ENCODE measurements at places on chromosomes 1 and 21. TPM values are rescaled to one million over a fixed set of nuclear protein-coding genes. Genes with fewer than 3 reads are reported as not detected.
A peak's percentile ranks its signal among the peaks of the same experiment; 100 is the strongest.

BCAN gene
- 4.5 TPM for total RNA-seq

RNU1-2 gene
- 1,303 TPM for total RNA-seq

NOS1AP gene
- 12.1 TPM for total RNA-seq

OR6K3 gene
- total RNA-seq: not detected

SPATA46 gene
- not detected for total RNA-seq

PLA2G2A gene
- total RNA-seq: 0.69 TPM

SPEN gene
- total RNA-seq: 52.1 TPM

UBE2J2 gene
- 67.2 TPM for total RNA-seq

F13B gene
- not detected for total RNA-seq

- no peaks in the 10 kb centered on the region for H3K27me3 ChIP-seq
- no peaks in the 10 kb centered on the region for H3K36me3 ChIP-seq
- H3K27ac ChIP-seq: no peak overlapping the region
- no peak for DNase-seq
- H3K4me3 ChIP-seq: no peak overlapping the region
These were observed 174.9 kb downstream of the DPYD start for GRCh38 chr1:97745912-97746311.

GRCh38 chr1:905071-905749, 18.5 kb upstream of the SAMD11 start:
- peaks cover 24% of the 10 kb centered on the region for H3K27me3 ChIP-seq
- H3K4me1 ChIP-seq: no peaks in the 10 kb centered on the region
- peak overlapping the region; percentile 55 for H3K4me3 ChIP-seq
- no peak for DNase-seq

DNA sequence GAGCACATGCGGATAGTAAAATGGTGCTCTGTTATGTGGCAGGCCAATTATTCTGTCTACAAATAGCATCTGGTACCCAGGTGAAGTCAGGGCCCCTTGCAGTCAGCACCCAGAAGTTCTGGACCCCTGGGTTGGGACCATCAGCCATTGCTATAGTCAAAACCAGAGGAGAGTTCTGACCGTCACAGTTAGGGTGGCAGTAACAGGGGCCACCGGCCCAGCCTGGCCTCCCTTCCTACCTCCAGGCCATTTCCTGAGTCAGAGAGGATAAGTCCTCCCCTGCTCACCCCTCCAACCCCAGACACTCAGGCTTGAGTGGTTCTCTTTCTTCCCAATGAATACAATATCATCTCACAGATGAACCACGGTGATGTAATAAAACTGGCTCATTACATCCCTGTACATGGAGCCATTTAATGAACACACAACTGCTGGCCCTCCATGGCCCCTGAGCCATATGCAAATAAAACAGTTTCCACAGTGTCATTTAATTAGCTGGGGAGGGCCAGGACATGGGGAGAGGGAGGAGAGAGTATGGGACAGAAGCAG, 673.6 kb downstream of the MATN1 start:
- no peaks in the 10 kb centered on the region for H3K36me3 ChIP-seq
- H3K27me3 ChIP-seq: no peaks in the 10 kb centered on the region
- DNase-seq: no peak
- H3K27ac ChIP-seq: no peak overlapping the region
- H3K4me1 ChIP-seq: no peaks in the 10 kb centered on the region

- H3K36me3 ChIP-seq: no peaks in the 10 kb centered on the region
- H3K4me1 ChIP-seq: peaks cover 2% of the 10 kb centered on the region
- DNase-seq: no peak
- no peak overlapping the region for H3K4me3 ChIP-seq
- no peak overlapping the region for H3K27ac ChIP-seq
These were observed 803 bp upstream of the RHBG start for GRCh38 chr1:156368157-156368658.

DNA sequence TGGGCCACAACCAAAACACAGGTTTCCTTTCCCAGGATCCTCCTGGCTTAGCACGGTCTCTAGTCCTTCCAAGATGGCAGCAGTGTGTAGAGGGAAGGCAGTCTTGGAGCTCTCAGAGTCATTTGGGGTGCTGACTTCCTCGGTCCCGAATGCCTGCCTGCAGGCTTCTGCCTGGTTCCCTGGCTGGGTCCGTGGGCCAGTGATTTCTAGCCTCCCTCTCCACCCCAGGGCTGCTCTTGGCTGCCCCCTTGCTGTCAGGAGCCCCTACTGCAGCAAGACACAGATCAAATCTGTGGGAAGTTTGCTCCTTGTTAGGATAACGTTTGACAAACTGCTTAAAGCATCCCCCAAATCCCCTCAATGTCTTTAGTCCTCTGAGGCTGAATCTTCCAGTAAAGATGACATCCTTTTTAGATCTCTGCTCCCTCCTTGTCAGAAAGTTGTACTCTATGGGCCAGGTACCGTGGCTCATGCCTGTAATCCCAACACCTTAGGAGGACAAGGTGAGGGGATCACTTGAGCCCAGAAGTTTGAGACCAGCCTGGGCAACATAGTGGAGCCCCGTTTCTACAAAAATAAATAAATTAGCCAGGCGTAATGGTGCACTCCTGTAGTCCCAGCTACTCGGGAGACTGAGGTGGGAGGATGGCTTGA, 272.5 kb downstream of the RRAGC start:
- DNase-seq: peak; percentile 46
- no peak overlapping the region for H3K4me3 ChIP-seq
- no peaks in the 10 kb centered on the region for H3K4me1 ChIP-seq
- H3K27me3 ChIP-seq: no peaks in the 10 kb centered on the region
- H3K36me3 ChIP-seq: no peaks in the 10 kb centered on the region

- no peaks in the 10 kb centered on the region for H3K27me3 ChIP-seq
- H3K27ac ChIP-seq: no peak overlapping the region
- no peaks in the 10 kb centered on the region for H3K36me3 ChIP-seq
- no peak for DNase-seq
These were observed 10.2 kb downstream of the OSCP1 start for GRCh38 chr1:36440044-36440443.

GRCh38 chr1:115404911-115405310, 66.9 kb upstream of the NGF start:
- no peak overlapping the region for H3K4me3 ChIP-seq
- H3K27me3 ChIP-seq: no peaks in the 10 kb centered on the region
- no peaks in the 10 kb centered on the region for H3K4me1 ChIP-seq

DNA sequence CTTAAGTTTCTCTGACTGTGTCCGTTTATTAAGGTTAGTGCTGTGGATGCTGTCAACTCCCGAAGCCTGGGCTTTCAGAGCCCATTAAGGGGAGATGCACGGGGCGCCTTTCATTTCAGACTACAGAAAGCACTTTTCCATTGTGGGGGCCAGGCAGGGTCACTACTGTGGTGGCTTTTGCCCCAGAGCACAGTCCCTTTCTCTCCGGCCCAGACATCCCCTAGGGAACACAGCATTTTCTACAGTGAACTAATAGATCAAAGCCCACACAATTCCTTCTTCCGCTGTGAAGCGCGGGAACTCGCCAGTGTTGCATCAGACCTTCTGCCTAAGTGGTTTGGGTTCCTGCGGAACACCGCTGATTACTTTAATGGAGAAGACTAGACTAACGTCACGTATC, 26.8 kb upstream of the MAP1LC3C start:
- DNase-seq: no peak
- no peaks in the 10 kb centered on the region for H3K4me1 ChIP-seq
- H3K27ac ChIP-seq: no peak overlapping the region
- no peaks in the 10 kb centered on the region for H3K36me3 ChIP-seq

DNA sequence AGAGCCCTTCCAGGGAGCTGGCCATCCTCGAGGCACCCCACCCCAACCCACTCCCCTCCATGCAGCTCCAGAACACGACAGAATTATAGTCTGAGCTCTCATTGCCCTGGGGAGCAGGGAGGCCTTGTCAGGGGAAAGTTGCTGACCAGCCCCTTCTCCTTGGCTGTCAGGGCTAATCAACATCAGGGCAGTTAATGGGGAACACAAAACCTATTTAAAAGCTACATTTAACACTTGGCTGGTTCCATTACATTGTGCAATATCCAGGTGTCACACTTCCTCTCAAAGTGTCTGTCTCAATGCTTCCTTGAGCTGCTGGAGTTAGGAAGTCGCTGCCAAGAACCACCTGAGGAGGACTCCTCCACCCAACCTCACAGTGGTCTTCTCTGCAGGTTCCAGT, 111.8 kb upstream of the GRIK3 start:
- no peaks in the 10 kb centered on the region for H3K4me1 ChIP-seq
- H3K4me3 ChIP-seq: no peak overlapping the region
- no peaks in the 10 kb centered on the region for H3K27me3 ChIP-seq
- H3K27ac ChIP-seq: no peak overlapping the region
- no peak for DNase-seq
- H3K36me3 ChIP-seq: no peaks in the 10 kb centered on the region

- no peaks in the 10 kb centered on the region for H3K36me3 ChIP-seq
- no peak overlapping the region for H3K4me3 ChIP-seq
- H3K27ac ChIP-seq: no peak overlapping the region
These were observed 34.1 kb upstream of the PKN2 start for GRCh38 chr1:88649932-88650331.

GRCh38 chr1:18632783-18633421, 2.3 kb downstream of the PAX7 start:
- no peak for DNase-seq
- H3K4me3 ChIP-seq: 0 out of 2 replicates have a peak overlapping the region, but pooled peaks have one; percentile 5
- H3K27ac ChIP-seq: no peak overlapping the region
- no peaks in the 10 kb centered on the region for H3K36me3 ChIP-seq
- H3K4me1 ChIP-seq: peaks cover 35% of the 10 kb centered on the region

- no peak within 1 kb of the TSS for H3K27ac ChIP-seq
- peak within 1 kb of the TSS; percentile 40 for H3K4me3 ChIP-seq
- H3K27me3 ChIP-seq: no peaks in the 10 kb centered on the region
- no peaks in the 10 kb centered on the region for H3K36me3 ChIP-seq
- DNase-seq: peak; percentile 89
These were observed at the start of gene COL6A2 for GRCh38 chr21:46097336-46098293. TSS of gene COL6A2 (plus strand) at chr21:46098112.

GRCh38 chr1:67427947-67428346, 2.3 kb downstream of the SERBP1 start:
- DNase-seq: no peak
- no peaks in the 10 kb centered on the region for H3K4me1 ChIP-seq
- no peak overlapping the region for H3K27ac ChIP-seq
- peaks cover 34% of the 10 kb centered on the region for H3K36me3 ChIP-seq

DNA sequence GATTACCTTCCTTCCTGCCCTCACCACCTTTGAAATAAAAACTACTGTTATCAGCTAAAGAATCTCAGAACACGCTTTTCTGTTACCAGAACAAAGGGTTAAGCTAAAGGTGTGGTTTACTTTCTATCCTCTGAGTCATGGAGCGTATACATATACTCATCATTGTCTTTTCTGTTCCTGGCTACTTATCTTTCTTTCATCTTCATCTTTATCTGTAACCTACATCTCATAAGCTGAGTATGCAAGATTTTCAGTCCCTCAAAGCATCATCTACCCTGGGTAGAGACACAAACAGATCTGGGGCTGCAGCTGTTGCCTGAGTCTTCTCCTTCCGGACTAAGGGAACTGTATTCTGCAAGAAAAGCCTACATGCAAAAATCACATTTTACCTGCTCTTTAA, 75.6 kb downstream of the LMO4 start:
- DNase-seq: no peak
- no peaks in the 10 kb centered on the region for H3K4me1 ChIP-seq
- H3K27me3 ChIP-seq: no peaks in the 10 kb centered on the region
- H3K36me3 ChIP-seq: no peaks in the 10 kb centered on the region

DNA sequence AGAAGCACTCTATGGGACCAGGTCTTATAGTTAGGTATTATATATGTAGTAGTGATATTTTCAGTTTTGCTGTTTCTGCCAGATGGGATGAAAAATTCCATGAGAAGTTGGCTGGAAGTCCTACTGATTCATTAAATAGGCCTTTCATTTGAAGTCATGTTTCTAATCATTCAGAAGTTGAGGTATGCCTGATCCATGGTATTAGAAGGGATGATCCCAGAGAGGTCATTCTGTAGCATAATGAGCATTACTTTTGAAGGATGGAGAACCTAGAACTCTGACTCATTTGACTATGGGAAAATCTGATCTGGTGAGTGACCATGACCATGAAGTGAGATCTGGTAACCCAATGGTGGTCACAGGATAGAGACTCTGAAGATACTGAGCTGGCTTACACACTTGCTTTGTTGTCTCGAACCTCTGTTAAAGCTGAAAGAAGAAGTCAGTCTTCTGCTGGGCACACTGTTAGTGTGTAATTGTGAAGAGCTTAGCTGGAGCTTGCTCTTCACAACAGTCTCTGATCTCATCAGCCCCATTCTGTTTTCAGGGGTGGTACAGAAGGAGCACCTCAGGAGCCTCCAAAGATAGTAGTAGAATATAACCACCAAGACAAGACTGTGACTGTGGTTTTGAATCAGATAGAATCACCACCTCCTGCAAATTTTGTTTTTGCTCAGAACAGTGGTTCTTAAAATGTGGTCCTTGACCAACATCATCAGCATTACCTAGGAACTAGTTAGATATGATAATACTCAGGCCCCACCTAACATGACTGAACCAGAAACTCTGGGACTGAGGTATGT, 9.0 kb downstream of the MGST3 start:
- H3K27ac ChIP-seq: no peak overlapping the region
- H3K36me3 ChIP-seq: no peaks in the 10 kb centered on the region
- H3K27me3 ChIP-seq: no peaks in the 10 kb centered on the region
- DNase-seq: no peak
- H3K4me3 ChIP-seq: no peak overlapping the region

DNA sequence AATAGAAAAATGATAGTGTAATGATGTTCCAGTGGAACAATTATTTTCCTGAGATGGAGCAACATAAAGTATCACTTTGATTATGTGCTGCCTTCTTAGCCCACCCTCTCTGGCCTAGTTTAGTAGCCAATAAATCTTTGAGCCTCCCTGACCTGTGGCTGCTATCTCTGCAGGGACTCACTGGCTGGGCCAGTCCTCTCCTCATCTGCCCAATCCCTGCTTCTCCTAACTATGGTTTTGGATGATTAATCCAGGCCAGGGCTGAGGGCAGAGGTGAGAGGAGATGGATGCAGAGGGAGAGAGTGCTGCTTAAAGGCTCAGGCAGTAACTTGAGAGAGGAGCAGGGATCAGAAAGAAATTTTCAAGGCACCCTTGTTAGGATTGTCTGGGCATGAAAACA, 89.0 kb upstream of the CD34 start:
- DNase-seq: no peak
- no peaks in the 10 kb centered on the region for H3K4me1 ChIP-seq
- no peak overlapping the region for H3K4me3 ChIP-seq
- H3K27me3 ChIP-seq: no peaks in the 10 kb centered on the region
- no peak overlapping the region for H3K27ac ChIP-seq

Measured in H1 (cell line).